Stimulated activated effector memory CD8-positive, alpha-beta T cell treated with anti-CD3 and anti-CD28 coated beads, Interleukin-12 subunit alpha, Interleukin-12 subunit beta, amount 100 ng/mL, for 72 hours (primary cell): ENCODE measurements at places on chromosomes 3 and 15.

GRCh38 chr3:77475507-77475906, 435.6 kb downstream of the ROBO2 start:
- no peak for DNase-seq

DNA sequence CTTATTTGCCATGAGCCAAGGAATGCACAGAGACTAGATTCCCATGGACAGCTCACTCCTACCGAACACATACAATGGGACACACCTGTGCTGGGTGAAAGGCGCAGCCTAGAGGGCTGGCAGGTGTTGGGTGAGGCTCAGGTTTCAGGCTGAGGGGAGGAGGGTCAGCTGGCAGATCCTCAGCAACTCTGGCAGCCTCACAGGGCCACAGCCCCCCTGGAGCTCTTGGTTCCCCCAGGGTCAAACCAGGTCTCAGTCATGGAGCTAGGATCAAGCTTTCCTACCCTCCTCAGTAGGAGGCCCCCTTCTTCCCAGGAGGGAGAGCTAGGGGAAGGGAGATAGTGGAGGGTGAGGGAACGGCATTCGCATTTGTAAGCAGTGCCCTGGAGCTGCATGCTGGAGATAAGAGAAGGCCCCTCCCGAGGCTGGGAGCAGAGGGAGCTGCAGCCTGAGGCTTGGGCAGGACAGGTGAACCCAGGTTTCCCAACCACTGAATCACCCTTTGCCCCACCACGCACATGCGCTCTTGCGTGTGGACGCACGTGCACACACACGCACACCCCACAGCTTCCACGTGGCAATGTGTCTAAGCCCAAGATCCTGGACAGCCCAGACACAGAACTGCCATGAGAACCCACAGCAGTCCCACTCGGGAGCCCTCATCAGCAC, 26.3 kb upstream of the TFRC start:
- DNase-seq = no peak

DNA sequence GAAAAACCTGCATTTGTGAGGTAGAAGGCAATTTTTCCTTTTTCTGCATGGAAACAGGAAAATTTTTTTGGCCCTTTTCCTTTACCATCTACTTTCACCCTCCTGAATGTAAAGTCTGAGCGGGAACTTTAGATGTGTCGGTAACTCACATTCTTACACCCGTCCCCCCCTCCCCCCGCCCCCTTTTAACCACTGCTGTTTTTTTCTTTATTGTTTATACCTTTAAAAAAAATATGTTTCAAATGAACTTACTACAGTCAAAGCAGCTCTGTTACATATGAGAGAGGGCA, 487 bp upstream of the HES1 start:
- no peak for DNase-seq

DNA sequence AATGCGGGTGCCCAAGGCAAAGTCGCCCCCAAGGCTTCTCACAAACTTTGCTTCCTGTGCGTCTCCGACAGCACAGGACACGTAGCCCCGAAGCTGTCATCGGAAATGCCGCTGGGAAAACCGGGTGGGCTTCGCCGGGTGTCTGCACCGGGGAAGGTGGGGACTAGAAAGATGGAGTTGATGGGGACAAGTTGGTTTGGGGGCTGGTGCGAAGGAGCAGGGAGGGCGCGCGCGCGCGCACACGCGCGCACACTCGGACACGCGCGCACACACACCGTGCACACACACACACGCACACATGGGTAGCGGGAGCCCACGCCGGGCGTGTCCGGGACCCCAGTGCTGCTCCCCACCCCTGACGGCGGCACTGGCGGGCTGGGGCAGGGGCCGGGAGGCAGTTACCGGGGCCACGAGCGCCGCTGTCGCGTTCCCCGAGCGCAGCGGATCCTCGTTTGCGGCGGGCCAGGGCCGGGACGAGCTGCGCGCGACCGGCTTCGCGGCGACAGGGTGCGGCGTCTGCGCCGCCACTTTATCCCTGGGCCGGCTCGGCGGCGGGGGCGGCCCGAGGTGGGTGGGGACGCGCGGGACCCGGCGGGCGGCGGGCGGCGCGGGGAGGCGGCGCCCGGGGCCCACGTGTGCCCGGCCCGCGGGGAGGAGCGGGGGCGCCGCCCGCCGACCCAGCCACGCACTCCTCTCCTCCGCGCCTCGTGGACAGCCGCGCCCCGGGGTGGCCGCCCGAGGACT, 539 bp upstream of the MGLL start:
- peak; percentile 52 for DNase-seq

DNA sequence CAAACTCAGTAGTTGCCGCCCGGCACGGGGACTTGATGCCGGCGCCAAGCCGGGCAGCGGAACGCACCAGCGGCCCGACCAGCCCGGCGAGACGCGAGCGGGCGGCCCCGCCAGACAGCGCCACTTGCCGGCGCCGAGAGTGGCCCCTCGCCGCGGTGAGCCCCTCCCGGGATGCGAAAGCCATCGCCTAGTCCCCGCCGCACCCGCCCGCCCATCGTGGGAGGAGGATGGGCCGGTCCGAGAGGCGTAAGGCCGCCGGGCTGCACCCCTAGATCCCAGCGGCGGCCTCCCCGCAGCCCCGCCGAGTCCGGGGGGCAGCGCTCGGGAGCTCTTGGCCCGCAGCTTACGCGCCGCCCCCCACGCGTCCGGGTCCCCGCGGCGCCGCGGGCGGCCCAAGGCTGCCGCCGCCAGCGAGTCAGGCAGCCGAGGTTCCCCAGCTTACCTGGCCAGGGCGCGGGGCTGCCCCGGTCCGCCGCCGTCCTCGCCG, 609 bp downstream of the GOLGA8A start:
- peak; percentile 45 for DNase-seq

GRCh38 chr3:4949659-4950058, 29.6 kb upstream of the BHLHE40 start:
- DNase-seq = no peak

GRCh38 chr3:135965506-135966270, at the start of gene PPP2R3A:
Gene PPP2R3A (plus strand): TSS chr3:135965728. CDS start chr3:136001499, 35,771 bp downstream.
- peak; percentile 60 for DNase-seq

DNA sequence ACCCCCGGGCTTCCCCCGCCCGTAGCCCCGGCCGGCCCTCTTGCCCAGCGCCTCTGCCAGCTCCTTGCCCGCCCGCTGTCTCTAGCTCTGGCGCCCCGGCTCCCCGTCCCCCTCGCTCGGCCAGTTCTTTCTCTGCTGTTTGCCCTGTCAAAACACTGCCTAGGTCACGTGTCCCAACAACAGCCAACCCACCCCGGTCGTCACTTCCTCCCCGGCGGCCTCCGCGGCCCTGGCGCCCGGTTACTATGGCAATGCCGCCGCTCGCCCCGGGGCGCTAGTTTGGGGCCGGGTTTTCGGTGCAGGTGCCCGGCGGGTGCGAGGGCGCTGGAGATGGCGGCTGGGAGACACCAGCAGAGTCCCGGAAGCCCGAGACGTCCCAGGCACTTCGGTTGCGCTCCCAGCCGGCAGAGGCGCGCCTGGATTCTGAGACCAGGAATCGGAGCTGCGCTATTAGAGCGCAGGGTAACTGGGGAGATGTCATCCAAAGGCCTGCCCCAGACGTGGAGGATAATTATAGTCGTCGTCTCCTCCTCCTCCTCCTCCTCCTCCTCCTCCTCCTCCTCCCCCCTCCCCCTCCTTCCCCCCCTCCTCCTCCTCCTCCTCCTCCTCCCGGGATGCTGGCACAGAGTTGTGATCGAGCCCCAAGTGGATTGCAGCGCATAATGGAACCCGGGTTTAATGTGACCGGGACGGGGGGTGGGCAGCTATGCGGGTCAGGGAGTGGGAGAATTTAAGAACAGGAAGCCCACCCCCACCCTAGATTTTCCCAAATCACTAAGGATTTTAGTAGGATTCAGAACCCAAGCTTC, at the start of gene ATOSA:
Gene ATOSA, minus strand, starts transcription at position 157 of the 809 bp plus-strand sequence. CDS start 1,367 bp downstream, outside the sequence.
- DNase-seq = peak; percentile 94

DNA sequence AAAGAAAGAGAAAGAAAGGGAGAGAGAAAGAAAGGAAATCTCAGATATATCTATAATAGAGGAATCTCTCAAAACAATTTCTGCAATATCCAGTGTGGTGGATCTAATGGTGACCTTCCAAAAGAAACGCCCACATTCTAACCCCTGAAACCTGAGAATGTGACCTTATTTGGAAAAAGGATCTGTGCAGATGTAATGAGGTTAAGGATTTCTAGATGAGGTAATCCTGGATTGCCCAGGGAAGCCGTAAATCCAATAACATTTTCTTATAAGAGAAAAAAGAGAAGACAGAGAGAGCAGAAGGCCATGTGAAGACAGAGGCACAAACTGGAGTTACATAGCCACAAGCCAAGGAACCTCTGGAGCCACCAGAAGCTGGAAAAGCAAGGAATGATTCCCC, 307.6 kb downstream of the ZBTB20 start:
- DNase-seq = no peak

DNA sequence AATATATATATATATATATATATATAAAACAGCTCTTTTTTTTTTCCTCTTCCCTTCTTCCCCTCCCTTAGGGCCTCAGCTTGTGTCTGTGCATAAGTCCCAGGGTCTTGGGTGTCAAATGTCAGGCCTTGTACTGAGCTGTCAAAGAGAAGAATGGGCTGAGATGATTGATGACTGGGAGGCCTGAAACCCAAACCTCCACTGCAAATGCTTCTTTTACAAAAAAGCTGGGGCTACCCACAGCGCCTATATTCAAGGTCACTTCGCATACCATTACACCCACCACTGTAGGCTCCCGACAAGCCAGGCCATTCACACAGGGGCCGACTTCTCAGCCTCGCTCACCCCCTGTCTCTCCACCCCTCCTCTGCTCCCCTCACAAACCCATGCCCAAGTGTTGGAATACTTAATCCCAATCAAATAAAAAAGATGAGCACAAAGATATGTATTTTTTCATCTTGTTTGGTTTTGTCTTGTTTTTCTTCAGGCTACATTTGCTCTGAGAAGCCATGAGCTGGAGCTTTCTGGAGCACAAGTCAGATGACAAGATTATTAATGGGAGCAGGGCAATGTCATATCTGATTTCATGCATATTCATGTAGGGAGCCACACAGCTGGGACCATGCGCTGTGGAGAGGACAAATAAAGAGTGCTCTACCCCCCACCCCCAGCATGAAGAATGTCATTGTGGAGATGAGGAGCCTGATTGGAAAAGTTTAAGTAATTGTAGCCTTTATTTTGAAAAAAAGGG, 614.4 kb upstream of the NR2F2 start:
- no peak for DNase-seq

DNA sequence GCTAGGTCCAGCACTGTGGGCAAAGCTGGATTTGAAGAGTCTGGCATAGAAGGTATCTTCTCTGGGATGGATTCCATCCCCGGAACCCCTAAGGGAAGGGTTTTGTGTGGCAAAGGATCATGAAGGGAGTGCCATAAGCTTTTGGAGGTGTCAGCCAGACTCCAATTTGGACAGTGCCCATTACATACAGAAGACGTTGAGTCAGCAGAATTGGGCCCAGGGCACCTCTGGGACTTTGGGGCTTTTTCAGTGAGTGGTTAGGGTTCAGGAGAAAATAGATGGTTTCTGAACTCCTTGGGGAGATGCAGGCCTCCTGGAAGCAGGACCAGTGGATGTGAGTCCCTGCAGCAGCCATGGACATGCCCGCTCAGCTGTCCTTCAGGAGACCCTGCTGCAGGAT, 34.6 kb upstream of the XCR1 start:
- no peak for DNase-seq

- DNase-seq = no peak
These were observed 20.5 kb downstream of the POLR2M start for GRCh38 chr15:57727031-57727430.
